NCI-H226 (cell line): ENCODE measurements at places on chromosomes 2 and 18.

DNA sequence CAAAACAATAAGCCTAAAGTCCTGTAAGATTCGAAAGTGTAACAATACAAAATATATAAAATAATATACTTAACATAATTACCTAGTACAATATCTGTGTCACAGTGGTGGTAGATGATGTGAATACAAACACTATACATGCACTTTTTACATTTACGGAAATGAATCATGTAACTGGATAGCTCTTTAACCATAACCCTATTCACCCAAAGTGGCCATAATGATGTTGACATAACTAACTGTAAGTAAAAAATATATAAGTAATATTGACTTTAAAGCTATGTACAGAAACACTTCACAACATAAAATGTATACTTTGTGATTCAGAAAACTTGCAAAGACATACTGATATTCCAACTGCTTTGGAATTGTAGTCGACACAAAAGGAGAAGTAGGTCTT is 616.9 kb upstream of the SLC8A1 start:
- DNase-seq, result no peak

GRCh38 chr2:217412277-217412676 is 552.4 kb upstream of the TNP1 start:
- DNase-seq, result no peak

GRCh38 chr18:36017232-36017631 is 44.8 kb downstream of the RMP24 start:
- no peak for DNase-seq

- no peak for DNase-seq
Observed at GRCh38 chr2:147538821-147539220, 306.0 kb upstream of the ACVR2A start.

GRCh38 chr2:175187378-175187777 is 5.9 kb upstream of the ATP5MC3 start:
- DNase-seq, result peak; percentile 20

DNA sequence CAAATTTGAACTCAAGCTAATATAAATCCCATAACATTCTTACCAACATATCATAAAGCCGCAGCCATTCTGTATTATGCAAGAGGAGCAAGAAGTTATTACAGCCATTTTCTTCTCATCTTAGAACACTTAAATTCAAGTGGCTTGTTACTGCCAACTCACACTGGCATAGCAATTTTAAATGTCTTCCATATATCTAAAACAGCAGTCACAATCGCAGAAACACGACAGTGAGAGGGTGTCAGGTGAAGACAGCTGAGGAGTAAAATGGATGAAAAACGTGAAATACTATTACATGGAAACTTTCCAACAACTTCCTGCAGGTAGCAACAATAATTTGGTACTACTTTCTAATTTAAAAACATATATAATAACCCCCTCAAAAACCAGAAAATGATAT is 17.9 kb downstream of the PPP3R1 start:
- DNase-seq, result no peak

DNA sequence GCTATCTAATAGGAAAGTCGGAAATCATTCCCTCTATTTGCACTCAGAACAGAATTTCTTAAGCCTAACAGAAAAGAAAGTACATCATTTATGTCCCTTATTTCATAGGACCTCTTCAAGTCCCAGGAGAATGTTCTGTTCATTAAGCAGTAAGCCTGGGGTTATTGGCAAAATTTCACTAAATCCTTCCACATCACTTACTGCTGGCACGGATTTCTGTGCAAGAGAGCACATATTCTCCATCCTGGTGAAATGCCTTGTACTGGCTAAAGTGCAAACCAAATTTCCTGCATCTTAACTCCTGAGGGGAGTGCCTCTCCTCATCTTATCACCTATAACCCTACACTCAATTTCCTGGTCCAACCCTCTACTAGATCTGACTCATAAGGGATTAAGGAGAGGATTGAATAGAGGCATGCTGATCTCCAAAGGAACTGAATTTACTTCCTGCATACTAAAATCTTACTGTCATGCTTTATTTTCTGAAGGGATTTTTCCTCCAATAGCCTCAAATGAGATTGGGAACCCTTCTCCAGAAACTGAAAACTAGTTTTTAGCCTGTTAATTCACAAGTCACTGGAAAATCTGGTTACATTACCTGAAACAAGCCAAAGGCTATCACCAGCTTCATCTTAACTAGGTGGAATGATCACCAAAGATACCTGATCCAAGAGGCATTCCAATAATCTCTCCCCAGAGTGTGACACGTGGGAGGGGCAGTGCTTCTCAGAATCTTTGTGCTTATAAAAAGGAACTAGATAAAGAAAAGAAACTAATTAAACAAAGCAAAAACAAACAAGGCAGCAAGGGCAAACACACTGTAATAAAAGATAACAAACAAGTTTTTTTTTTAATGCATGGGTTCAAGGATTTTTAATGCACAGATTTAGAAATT is 311.1 kb downstream of the NR4A2 start:
- peak; percentile 80 for DNase-seq

DNA sequence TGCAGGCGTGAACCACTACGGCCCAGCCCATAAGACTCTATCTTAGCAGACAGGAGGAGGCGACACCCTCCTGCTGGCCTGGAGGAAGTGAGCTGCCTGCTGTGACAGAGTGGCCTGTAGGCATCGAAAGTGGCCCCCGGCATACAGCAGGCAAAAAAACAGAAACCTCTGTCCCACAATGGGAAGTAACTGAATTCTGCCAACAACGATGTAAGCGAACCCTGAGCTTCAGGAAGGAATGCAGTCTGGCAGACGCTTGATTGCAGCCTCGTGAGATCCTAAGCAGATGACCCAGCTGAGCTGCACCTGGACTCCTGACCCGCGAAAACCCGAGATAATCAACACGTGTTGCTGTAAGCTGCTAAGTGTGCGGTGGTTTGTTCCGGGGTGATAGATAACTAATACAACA is 13.6 kb downstream of the MRO start:
- DNase-seq, result no peak

GRCh38 chr2:101197814-101198213 is 46.6 kb upstream of the TBC1D8 start:
- no peak for DNase-seq

- no peak for DNase-seq
Observed at GRCh38 chr2:38951766-38952165, 62.1 kb downstream of the ARHGEF33 start.

DNA sequence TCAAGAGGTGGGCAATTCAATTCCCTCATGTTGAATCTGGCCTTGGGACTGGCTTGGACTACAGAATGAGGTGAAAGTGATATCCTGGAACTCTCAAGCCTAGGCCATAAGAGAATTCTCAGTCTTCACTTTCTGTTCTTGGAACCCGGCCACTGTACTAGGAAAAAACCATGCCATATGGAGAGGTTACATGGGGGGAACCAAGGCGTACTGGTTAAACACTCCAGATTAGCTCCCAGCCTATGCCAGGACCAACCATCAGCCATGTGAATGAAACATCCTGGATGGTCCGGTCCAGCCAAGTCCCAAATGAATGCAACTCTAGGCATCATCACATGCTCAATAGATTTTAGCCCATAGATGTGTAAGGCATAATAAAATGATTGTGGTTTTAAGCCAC is 56.4 kb downstream of the ZNF385B start:
- no peak for DNase-seq

DNA sequence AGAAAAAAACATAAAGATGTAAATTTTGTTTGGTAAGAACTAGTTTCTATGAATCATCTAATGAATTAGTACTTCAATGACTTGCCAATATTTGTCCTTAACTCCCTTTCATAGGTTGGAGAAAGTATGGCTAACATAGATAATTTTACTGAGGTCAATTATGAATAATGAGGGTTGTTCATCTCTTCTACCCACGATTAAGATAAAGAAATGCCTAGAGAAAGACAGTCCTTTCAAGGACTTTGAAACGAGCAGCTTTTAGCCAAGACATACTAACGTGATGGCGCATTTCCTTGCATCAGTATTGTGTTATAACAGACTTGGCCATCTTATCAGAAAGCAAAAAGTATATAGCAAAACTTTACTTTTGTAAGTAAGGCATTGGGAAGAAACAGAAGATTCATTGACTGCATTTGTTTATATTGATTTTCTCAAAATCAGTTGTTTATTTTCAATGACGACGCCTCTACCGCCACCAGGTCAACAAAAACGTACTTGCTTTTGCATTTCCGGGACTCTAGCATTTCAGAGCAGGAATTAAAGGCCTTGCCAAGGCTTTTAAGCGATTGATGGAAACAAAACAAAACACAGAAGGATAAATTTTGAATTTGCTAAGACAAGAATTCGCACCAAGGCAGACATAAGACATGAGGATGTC is 961 bp downstream of the RBM43 start:
- no peak for DNase-seq

GRCh38 chr2:64562148-64562784 is 38.1 kb downstream of the AFTPH start:
- DNase-seq, result no peak

GRCh38 chr18:44786257-44786656 is 105.6 kb downstream of the SETBP1 start:
- no peak for DNase-seq

GRCh38 chr18:48917579-48918517 is 32.9 kb downstream of the SMAD7 start:
- DNase-seq, result peak; percentile 7

DNA sequence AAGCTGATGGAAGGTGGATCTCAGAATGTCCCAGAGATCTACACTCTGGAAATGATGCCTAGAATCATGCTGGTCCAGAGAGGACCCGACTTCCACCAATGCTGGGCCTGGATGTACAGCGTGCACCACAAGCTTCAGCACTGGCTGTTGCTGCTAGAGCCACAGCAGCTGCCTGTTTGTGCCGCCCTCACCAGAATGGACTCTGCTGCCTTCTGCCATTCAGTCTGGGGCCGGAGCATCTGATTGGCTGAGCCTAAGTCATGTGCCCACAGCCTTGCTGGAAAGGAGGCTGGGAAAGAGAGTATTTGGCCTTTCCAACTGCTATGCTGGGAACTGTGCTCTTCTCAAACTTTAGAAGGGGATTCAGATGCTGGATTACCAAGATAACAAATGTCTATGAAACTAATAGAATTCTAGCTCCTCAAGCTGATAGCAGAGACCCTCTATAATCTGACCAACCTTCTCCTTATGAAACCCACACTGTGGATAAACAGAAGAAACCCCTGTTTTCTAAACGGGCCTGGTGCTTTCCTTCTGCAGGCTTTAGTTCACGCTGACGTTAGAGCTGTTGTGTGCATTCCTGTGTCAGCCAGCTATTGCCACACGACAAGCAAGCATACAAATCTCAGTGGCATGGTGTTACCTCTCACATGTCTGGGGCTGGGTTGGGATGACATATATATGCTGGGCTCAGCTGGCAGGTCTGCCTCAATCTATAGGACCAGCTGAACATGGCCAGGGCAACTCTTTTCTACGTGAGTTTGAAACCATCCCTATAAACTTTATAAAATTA is 4.1 kb upstream of the LOXHD1 start:
- no peak for DNase-seq

GRCh38 chr2:54628418-54628817 is 95.0 kb upstream of the EML6 start:
- no peak for DNase-seq

DNA sequence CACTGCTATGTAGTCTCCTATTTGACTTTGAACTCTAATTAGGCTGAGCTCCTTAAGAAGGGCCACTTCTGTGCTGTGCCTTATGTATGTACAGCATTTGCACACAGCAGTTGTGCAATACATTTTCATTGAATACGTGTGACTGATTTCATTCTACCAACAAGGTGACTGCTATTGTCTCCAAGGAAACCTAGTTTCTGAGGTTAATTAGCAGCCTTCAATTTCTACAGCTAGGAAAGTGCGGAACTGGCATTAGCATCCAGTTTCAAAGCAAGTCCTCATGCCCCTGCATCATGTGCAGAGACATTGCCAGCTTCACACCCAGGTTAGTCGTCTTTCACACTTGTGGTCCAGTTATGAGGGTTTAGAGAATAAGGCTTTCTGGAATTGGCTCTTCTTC is 58.6 kb downstream of the NCK2 start:
- DNase-seq, result no peak
